ENCODE measurements at places on chromosomes 2 and 18.

DNA sequence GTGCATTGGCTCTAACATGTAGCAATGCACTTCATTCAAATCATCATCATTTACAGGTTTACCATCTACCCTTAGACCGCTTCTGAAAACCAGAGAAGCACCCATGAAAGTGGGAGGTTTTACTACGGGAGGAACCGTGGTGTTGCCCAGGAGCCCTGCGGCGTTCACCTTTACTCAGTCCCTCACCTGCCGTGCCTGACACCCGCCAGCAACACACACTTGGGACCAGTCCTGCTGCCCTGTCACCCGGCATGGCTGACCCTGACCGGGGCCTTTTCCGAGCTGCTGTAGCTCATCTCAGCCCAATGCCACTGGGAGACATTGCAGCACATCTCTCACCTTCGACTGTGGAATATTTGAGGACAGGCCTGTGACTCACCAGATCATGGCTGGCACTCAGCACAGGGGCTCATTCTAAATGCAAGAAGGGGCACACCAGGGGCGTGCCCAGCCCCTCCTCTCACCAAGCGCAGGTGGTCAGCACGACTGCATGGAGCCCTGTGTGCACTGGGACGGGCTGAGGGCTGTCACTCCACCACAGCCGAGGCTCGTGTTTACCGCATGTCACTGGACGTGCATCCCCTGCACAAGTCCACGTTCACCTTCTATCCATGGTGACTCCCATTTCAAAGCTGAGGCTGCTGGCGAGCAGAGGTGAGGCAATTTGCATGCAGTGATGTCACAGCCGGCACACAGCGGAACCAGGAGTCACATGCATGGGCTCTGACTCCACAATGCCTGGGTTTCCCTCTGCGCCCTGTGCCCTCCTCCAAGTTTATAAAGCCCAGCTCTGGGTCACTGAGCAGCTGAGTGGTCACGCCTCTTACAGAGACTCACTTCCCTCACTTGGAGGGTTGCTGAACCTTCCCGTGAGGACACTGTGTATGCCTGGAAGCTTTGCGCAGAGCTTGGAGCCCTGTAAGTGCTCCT is 76.7 kb upstream of the SNTG2 start:
- no peak for DNase-seq

DNA sequence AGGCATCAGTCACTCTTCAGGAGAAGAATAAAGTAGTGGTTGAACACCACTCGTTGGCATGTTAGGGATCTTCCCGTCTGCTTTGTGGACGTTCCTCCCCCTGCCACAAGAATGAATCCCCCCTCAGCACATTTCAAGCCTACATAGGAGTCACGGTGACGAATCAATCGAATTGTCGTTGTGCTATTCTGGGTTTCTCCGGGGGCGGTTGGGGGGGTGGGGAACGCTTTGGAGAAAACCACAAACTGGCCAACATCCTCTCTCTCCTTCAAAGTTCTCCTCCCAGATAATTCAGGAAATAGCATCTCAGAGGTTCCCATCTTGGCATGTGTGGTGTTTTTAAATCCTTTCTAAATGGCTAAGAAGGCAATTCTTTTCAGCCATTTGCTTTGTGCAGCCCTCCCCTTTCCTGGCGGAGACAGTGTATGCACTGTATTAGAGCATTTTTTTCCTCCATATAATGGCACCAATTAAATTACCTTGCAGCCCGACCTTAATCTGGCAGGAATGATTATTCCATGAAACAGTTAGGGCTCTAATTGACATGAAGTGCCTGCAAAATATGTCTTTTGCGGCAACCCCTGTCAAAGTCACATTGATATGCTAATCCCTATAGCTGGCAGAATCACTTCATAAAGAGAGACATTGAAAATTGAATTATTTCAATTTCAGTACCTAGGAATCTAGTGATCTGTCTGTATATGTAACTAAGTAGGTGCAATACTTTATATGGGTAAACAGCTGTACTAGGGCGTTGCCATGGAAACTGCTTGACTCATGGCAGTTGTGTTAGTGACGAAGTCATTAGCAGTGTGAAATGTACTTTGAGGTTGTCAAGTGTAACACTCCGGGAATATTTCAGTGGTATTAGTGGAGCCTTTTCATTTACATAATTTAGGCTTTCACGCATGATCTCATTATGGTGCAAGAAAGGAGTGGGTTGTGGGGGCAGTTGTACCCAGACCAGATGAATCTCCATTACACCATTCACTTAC is 323.4 kb upstream of the SLC14A2 start:
- DNase-seq, result peak; percentile 41

DNA sequence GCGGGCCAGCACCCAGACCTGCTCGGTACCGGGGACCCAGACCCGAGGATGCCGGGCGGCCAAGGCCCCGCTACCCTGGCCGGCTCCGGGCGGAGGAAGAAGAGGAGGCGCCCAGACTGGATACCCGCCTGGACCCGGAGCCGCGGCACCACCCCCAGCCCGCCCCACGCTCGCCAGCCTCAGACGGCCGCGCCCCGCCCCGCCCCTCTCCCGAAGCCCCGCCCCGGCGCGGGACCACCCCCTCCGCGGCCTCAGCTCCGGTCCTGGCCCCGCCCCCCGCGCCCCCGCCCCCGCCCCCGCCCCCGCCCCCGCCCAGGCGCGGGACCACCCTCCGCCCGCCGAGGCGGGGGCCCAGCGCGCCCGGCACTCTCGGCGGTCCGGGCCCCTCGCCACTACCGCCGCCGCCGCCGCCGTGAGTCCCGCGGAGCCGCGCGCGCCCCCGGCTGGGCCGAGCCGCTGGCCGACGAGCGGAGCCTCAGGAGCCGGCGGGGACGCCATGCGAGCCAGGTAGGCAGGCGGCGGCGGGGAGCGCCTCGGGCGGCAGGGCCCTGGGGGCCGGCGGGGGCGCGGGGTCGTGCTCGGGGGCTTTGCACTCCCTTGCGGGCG is at the start of gene SH3BP4:
Gene SH3BP4, plus strand, starts transcription at position 354 of the 606 bp plus-strand sequence. CDS start 82,986 bp downstream, outside the sequence.
- peak; percentile 81 for DNase-seq

GRCh38 chr18:75742516-75742915 is 315.0 kb upstream of the SMIM21 start:
- DNase-seq, result no peak

DNA sequence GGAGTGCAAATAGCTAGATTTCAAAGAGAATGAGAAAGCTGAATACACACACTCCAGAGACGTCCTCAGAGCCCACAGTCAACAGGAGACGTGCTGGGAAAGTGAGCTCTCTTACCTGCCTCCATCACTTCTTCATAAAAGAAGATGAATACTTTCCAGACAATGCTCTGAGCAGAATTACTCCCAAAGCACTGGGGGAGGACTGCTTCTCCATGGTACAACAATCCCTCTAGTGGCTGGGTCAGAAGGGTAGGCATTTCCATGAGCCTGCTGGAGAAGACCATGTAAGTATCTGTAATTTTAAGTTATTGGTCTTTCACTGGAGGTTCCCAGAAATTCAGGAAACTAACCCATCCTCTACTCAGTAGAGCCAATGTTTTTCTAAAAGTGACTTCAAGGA is 190.3 kb downstream of the RBM43 start:
- DNase-seq, result peak; percentile 60

DNA sequence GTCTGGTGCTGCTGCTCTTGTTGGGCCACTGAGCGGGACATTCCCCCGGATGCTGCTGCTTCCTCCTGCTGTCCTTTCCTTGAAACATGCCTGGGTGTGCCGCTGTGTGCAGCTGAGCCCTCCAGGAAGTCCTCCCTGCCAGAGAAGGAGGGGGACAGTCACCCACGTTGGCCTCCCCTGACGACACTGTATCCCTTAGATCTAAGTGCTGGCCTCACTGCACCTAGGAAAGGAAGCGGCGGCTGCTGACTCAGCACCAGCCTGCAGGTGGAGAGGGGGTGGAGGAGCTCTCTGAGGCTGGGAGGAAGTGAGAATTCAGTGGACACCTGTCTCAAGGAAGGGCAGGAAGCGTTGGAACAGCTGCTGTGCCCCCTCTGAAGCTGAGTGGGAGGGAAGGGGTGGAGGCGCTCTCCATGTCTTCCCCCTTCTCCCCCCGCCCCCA is 239.8 kb downstream of the HAUS1 start:
- DNase-seq, result peak; percentile 60

DNA sequence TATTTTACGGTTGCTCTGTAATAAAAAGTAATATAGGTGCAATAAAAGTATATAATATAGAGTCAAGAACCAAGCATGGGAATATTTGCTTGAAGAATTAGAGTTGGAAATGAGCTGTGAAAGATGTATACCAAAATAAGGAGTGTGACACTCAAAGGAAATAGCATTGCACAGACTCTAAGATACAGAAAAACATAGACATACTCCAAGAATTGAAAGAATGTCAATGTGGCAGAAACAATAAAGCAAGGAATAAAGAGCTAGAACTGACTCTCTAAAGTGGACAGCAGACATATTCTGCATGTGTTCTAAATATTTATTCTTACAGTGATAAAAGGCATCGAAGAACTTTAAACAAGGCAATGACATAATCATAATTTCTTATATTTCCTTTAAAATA is 561.1 kb upstream of the SETBP1 start:
- DNase-seq, result no peak

- no peak for DNase-seq
Observed at GRCh38 chr18:58842978-58843687, 21.5 kb upstream of the ZNF532 start.

GRCh38 chr2:28274911-28275685 is 117.6 kb upstream of the FOSL2 start:
- peak; percentile 97 for DNase-seq

GRCh38 chr2:166539340-166540162 is 45.5 kb upstream of the SCN7A start:
- peak; percentile 69 for DNase-seq

- no peak for DNase-seq
Observed at GRCh38 chr2:64716569-64716968, 62.9 kb upstream of the SERTAD2 start.

DNA sequence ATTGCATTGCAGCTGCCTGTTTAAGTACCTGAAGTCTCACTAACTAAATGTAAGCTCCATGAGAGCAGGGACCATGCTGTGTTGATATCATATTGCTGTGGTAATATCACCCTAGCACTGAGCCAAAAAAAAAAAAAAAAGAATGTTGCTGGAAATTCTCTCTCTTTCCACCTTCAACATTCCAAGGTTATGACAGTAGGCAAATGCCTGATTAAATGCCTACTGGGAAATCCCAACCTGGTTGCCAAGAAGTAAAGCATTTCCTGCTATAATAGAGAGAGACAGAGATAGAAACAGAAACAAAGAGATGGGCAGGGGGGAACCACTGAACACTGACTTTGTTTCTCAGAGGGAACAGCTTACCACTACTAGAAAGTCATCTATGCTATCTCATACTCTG is 1604.2 kb downstream of the LRP1B start:
- DNase-seq, result peak; percentile 79

GRCh38 chr2:2253172-2254016 is 77.7 kb downstream of the MYT1L start:
- DNase-seq, result no peak

- DNase-seq, result peak; percentile 78
Observed at GRCh38 chr2:71070294-71071093, 2.0 kb downstream of the NAGK start.

DNA sequence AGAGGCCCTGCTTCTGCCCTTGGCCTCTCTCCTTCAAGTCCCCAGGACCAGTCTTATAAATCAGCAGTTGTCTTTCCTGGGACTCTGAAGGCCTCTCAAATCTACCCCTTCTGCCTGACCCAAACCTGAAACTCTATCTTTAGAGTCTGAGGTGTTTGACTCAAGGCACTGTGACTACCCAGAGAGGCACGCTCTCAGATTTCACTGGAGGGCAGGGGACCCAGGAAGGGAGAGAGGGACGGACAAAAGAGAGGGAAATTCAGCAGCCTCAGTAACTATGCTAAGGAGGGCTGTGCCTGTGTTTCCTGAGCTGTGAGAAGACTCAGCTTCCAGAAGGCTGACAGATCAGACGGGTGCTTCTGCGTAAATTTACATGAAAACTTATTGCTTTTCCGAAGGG is 217.8 kb downstream of the HAUS1 start:
- DNase-seq, result peak; percentile 78

DNA sequence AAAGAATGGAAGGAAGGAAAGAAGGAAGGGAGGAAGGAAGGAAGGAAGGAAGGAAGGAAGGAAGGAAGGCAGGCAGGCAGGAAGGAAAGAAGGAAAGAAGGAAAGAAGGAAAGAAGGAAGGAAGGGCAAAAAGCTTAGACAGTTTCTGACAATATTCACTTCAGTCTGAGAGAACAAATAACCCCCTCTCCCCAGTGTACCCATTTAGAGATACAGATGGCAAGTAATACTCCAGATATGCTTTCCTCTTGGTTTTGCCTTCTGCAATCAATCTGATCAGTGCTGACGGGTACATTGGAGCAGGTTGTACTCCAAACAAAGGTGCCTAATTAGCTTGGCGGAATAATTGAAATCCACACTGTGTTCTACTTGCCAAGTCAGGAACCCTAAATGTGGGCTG is 534.6 kb upstream of the TMEFF2 start:
- no peak for DNase-seq

- peak; percentile 88 for DNase-seq
Observed at GRCh38 chr18:56709463-56709862, 58.3 kb downstream of the WDR7 start.

- no peak for DNase-seq
Observed at GRCh38 chr18:76956648-76957047, 134.3 kb downstream of the ZNF236 start.

DNA sequence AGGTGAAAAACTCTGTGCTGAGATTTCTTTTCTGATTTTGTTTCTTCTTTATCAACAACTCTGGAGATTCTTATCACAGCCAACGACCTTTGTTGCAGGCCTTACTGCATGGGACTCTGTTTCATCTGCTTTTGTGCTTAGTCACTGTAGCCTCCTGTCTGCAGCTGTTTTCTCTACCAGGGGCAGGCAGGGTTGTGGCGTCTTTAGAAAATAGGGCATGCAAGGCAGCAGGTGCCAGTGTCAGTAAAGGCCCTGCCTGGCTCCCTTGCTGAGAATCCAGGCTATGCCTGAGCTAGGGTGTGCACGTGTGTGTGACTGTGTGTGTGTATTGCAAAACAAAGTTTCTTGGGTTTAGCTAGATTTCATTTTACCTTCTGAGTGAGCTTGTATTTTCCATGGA is 14.6 kb upstream of the SLC9A2 start:
- DNase-seq, result peak; percentile 13

DNA sequence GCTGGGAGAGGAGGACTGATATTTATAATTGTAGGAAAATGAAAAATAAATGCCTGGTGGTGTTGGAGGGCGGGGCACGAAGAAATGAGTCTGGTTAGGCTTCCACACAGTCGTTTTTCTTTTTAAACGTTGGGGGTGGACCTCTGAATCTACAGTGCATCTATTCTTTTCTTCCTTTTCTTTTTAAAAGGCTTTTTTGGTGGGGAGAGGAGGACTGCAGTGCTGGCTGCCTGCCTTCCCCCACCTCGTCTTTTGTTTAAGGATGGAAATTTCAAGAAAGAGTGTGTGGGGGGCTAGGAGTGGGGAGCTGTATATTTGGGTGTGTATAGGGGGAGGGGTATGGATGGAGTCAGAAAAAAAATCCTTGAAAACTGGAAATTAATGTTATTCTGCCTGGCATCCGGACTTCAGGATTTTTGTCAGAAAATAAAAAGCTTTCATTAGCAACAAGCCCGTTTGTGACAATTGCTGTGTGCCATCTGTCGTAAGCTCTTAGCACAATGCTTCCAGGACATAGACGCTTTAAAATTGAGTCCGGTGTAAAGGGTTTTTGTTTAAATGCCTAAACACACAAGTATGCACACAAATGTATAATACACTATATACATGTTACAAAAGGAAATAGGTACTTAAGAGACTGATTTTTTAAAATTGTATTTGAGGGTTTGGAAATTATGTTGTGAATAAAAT is 1.1 kb downstream of the MAP2 start:
- no peak for DNase-seq

Measured in epithelial cell of esophagus (primary cell).